ENCODE measurements at places on chromosomes 2 and 18.

DNA sequence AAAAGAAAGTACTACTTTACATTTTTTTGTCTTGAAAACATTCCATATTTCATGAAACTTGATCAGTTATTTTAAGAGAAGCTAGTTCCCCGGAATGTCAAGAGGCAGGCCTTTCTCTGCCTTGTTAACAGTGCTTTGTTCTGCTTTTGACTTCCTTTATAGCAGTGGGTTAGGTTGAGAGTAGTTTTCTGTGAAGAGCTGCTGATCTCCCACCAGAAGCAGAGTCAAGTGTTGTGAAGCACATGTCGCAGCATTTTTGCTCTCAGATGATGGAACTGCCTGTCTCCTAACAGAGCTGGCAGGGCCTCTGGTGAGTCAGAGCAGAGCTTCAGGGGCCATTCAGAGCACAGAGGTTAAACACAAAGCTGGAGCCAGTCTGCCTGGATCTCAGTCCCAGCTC lies 871.8 kb downstream of the SLC4A3 start:
- no peak for DNase-seq

- no peak for DNase-seq
Measured at GRCh38 chr18:55405893-55406406, 182.0 kb downstream of the TCF4 start.

- no peak for DNase-seq
Measured at GRCh38 chr2:205687641-205687956, 5.3 kb downstream of the NRP2 start.

DNA sequence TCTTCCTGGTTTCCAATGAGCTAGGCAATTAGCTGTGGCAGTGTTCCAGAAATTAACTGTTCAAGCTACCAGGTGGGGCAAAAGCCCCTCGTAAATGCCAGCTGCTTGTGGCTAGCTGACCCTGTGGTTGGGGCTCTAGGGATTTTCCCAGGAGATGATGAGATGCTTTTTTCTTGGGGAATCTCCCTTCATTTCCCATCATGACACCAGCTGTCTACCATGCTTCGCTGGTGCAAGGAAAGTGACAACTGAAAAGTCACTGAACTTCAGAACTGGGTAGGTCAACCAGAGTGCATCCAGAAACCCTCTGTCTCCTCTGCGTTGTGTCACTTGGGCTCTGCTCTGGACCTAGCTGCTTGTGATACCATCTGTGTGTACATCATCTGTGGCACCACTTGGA lies 386.5 kb upstream of the DCC start:
- DNase-seq: peak; percentile 87

GRCh38 chr2:25528173-25528572 lies 145.2 kb downstream of the DTNB start:
- no peak for DNase-seq

DNA sequence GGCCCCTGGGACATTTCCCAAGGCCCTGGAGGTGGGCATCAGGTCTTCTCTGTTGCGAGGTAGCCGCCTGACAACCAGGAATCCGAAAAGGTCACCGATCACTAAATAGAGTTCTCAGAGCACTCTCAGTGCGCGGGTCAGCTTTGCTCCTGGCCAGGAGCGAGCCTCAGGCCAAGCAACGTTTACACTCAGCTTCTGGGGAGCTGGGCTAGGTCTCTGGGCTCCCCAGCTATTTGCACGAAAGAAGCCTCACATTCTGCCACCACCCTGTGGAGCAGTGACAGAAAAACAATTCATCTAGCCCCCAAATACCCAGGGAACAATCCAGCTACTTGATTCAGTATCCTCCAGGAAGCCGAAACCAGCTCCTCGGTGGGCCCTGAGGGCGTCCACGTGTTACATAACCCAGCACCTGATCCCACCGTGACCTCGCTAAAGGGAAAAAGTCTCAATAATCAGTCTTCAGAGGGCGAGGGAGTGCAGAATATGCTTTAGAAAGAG lies 3.3 kb downstream of the SH3BP4 start:
- no peak for DNase-seq

DNA sequence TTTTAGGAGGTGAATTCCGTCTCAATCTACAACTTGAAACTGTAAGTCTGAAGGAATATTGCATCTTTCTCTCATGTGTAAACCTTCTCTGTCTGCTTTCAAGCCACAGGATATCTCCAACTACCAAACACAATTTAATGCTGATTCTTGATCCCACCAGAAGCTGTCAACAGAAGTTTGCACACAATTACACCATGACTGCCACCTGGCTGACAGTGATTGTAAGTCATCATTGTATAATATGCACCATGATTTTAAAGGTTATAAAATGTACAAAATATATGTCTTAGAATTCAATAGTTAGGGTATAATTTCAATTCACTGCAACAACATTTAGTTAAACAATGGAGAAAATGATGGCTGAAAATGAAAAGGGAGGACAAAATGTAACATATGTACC lies 18.4 kb downstream of the PREPL start:
- peak; percentile 43 for DNase-seq

DNA sequence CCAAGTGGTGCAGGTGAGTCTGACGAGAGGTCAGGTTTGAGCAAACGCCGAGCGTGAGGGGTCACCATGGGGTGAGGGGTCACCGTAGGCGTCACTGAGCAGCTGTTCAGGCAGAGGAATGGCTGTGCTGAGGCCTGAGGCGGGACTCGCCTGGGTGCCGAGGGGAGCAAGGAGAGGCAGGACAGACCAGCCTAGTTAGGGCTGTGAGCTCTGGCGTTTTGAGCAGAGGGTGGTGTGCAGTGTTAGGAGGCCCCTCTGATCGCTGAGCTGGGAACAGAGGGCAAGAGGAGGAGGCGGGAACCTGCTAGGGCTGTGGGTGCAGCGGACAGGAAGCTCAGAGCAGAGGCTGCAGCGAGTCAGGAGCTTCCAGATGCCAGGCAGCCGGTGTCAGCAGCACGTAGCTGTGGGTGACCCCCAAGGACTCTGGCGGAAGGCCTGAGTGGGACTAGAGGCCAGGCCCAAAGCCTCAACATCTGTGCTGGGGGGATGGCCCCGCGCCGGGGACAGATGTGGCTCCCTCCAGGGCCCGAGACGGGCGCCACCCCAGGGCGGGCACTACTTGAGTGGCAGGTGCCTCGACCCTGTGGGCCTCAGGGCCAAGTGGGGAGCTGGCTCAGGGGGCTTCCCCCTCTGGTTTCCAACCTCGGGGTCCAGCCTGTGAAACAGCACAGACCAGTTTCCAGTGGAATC lies 55.7 kb downstream of the KCNG2 start:
- no peak for DNase-seq

DNA sequence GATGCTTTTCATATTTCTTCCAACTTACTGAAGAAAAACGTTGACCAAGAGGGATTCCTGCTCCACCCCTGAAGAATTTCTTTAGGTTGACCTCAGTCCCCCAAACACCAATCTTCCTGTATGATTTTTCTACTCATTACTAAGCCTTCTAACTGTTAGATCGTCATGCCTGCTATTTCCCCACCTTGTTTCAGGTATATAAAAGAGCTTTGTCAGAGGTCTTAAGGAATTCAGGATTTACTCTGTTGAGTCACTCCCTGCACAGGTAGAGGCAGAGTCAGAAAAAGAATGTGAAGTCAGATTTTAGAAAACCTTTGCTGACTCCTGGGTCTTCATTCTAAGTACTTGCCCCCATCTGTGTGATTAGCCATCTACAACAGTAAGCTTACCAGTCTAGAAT lies 83.8 kb upstream of the NOSTRIN start:
- no peak for DNase-seq

DNA sequence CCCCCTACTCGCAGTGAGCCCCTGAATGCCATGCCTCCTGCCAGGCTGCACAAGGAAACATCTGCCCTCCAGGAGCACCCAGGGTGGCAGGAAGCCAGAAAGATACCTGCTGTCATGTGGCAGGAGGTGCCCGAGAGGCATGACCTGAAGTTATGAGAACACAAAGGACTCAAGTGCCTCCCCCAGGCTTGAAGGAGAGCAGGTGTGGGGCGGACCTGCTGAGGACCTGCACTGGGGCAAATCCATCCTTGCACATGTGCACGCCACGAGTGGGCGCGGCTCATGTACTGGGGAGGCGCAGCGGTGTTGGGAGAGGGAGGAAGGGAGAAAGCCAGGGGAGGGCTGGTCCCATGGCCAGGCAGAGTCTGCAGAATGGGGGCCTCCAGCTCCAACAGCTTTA lies 26.9 kb downstream of the SDC1 start:
- no peak for DNase-seq

DNA sequence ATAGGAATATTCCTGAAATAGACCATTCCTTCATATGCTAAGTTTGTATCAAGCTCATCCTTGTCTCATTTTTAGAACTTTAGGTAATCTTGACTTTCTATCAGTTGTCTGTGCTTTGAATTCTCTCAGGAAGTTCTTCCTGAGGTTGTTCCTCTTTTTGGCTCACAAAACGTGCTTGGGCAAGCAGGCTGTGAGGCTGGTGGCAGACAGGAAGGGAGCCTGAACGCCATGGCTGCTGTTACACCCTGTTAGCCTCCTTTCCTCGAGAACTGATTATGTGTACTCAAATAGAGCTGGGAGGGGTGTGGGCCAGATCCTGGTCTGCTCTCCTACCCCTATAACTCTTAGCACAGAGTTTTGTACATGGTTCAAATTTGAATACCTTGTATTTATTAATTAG lies 136.4 kb upstream of the CELF4 start:
- DNase-seq: no peak

DNA sequence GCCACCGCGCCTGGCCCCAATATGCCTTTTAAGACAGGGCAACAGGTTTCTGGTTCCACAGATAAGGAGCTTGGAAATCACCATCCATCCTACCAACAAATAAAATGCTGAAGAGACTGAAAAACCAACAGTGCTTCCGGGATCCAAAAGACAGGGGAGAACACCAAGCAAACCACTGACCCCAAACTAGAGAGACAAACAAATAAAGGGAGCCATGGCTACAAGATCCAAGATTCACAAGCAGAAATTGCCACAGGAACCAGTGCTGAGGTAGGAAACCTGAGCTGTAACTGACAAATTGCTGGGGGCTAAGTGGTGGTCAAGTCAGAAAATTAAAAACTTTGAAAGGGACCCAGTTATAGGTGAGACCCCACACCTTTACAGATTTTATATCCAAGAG lies 76.5 kb downstream of the ROCK2 start:
- no peak for DNase-seq

- DNase-seq: no peak
Measured at GRCh38 chr2:29117636-29118303, 2.6 kb downstream of the CLIP4 start.

DNA sequence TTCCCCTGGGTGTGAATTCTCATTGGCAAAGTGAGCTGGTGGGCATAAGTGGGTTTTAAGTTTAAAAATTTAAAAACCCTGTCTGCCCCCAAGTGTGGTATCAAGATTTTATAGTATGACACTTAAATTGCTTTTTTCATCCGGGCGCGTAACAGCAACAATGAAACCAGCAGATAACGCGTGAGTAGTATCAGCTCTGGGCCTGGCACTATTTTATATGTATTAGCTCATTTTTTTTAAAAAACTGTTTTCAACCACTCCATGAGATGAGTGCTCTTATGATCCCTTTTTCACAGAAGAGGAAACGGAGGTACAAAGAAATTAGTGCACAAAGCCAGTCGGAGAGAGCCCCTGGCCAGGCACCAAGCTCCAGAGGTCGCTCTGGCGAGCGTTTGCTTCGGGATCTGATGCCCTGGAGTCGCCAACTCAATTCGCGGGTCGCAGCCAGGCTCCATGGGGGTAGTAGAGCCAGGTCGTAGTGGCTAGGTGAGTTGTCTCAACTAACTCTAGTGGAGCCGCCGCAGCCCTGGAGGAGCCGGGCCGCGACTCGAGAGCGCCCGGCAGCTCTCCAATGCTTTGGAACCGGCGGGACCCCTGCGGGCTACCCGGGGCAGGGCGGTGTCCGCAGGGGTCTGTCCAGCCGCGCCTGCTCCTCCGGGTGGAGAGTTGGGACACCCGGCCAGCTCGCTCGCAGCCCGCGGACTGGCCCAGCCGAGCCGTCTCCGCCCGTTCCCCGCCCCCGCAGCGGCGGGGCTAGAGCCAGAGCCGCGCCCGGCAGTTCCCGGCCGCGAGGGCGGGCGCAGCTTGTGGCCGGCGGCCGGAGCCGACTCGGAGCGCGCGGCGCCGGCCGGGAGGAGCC lies at the start of gene IL1R1:
IL1R1 (plus strand) TSS at position 777 of the 859 bp plus-strand sequence. CDS start 14,979 bp downstream, outside the sequence.
- no peak for DNase-seq

- no peak for DNase-seq
Measured at GRCh38 chr2:218691234-218691633, 19.3 kb downstream of the STK36 start.

DNA sequence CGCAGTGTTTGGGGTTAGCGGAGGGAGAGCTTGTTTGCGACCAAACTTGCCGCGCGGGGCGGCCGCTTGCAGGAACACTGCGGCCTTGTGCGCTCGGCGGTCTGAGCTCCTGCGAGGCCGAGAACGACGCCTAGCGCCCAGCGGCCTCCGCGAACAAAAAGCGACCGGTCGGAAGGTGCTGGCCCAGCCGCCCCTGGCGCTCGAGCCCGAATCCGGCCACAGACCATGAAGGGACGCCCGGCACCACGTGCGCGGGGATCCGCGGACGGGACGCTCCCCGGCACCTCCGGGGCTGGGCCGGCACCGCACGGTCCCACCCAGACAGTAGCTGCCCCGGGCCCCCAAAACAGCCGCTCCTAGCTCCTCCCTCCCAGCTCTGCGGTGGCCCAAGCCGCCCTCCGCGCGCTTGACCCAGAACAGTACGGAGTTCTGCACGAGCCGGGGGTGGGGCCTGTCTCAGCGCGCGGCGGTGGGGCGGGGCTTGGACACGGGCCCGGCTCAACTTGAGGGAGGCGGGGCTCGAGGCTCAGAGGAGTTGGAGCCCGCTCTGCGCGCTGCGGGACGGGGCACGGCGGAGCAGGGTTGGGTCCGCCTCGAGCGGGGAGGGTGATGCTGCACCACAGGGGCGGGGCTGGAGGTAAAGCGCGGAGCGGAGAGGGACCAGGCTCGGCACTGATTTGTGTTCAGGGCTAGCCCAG lies 664 bp upstream of the IMPA2 start:
- DNase-seq: peak; percentile 99
